ENCODE measurements at places on chromosomes 6 and 20.

DNA sequence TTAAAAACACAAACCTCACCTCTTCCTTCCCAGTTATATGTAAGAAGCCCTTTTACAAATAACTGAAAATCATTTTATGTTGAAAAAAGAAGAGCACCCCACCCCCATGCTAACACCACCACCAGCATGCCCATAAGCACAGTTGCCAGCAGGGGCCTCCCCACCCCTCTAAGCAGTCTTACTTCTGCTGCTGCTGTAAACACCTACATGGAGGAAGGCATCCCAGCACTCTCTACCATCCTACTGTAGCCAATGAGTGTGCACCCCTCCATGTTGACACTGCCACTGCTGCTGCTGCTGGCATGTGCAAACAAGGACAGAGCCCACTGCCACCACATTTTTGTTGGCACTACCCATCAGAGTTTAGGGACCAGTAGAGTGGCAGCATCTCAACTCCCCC is 49.6 kb upstream of the PHIP start:
- no peak for DNase-seq

DNA sequence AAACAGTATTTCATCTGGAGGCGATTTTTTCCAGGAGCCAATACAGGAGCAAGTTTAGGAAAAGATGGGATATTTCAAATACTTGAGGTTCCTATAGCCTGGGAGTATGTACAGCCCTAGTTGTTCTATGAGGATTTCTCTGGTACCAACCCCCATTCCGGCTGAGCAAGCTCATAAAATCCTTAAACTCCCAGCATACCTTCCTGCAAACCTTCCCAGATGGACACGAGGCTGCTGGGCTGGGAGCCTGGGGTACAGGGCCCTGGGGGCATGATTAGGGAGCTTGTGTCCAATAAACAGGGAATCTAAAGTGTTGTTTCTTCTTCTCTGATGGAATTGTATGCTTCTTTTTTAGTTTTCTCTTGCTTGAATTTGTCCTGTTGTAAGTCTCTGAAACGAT is 1.5 kb downstream of the PRRC2A start:
- no peak for DNase-seq

GRCh38 chr6:33589731-33590530 is 9.9 kb upstream of the BAK1 start:
- DNase-seq = peak; percentile 5

- no peak for DNase-seq
Observed at GRCh38 chr20:11001302-11001701, 327.5 kb upstream of the JAG1 start.

- no peak for DNase-seq
Observed at GRCh38 chr20:52001999-52002666, 189.4 kb downstream of the ZFP64 start.

GRCh38 chr6:106279179-106279578 is 46.4 kb downstream of the ATG5 start:
- DNase-seq = no peak

DNA sequence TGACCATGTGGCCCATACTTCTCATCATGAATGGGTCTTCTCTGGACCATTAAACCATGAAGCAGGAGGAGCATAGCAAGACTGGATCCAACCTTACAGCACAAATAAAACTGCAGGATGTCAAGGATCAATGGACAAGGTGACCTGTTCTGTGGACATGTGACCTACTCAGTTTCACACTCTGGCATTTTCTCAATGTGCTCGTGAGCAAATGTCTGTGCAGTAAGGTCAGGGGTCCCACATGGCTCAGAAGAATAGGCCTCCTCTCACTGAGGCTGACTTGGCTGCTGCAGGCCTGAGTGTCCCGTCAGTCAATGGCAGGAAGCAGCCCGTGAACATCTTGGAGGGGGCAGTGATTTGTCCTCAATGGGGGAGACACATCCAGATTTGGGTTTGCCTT is 60.2 kb upstream of the IL20RA start:
- no peak for DNase-seq

GRCh38 chr20:37238935-37239451 is 22.6 kb downstream of the GHRH start:
- DNase-seq = no peak

DNA sequence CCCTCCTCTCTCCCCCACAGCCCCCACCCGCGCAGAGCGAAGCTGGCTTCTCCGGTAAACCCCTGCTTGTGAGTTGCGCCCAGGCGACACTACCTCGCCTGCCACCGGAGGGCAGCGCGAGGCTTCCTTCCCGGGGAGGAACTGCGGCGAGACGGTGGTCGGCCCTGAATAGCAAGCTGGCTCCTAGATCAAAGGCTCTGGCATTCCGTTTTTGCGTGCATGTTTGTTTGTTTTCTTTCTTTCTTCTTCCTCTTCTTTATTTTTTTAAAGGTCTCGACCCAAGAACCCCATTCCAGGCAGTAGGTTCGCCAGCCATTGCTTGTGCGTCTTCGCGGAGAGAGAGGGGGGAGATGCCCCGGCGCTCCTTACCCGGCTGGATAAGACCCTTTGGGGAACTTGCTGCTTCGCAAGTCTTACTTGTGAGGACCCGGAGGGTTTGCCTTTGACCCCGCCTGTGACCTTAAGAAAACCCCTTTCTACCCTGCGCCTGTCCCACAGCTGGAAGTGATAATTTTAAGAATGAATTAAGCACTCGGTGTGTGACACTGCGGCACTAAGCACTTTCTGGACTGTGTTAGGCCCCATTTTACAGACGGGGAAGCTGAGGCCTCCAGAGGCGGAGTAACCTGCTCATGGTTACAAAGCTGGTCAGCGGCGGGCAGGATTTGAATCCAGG is 92.7 kb upstream of the SIRPA start:
- no peak for DNase-seq

- no peak for DNase-seq
Observed at GRCh38 chr6:105833959-105834947, 251.9 kb upstream of the PRDM1 start.

DNA sequence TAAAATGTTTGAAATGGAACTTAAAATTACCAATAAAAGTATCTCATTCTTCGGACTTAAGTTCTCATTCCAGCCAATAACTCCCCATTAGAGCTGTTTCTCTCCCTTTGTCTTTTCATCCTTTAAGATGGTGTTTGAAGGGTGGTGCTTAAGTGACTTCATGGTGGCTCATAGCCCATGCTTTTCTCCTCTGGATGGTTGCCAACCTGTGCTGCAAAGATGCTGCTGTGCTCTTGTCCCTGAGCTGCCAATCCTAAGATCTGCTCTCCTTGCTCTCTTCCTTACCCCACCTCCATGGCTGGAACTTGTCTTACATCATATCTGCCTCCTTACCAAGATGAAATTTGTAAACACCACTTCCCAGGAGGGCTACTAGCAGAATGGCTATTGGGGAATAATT is 31.6 kb upstream of the PNRC1 start:
- DNase-seq = no peak

GRCh38 chr6:75656479-75656878 is 54.8 kb downstream of the SENP6 start:
- DNase-seq = no peak

- no peak for DNase-seq
Observed at GRCh38 chr6:128337619-128338018, 182.8 kb downstream of the PTPRK start.

DNA sequence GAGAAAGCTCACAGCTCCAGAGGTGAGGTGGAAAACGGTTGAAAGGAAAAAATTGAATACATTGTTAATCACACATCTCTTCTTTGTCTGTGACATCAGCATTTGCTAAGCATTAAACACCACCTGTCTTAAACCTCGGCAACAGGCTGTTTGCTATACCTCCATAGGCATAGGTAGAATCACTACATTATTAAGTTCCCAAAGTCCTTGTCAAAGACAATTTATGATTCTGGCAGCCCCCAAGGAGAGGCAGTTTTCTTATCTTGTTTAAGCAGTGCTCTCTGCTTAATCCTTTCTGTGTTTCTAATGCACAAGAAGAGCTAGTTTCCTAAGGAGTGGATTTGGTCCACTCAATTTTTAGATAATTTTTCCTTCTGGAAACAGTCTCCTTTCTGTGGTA is 249.7 kb downstream of the NKAIN2 start:
- DNase-seq = no peak

DNA sequence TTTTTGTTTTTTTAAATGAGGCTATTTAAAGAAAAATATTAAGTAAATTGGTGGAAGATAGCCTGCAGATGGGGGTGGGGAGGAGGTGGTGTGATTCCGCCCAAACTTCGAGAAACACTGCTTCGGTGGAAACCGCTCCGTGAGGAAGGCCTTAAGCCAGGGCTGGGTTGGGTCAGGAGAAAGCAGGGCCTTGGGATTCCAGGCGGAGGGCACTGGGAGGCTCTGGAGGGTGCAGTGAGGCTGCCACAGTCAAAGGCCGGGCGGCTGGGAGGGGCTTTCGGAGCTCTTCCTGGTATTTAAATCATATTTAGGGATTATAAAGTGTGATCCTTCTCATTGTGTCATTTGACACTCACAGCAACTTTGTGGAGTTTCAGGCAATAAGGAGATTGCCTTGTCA is 22.2 kb upstream of the SCRT2 start:
- DNase-seq = no peak

GRCh38 chr6:13217206-13217905 is 111.0 kb downstream of the TBC1D7 start:
- DNase-seq = no peak

GRCh38 chr20:50277064-50277415 is 86.4 kb downstream of the CEBPB start:
- DNase-seq = no peak

DNA sequence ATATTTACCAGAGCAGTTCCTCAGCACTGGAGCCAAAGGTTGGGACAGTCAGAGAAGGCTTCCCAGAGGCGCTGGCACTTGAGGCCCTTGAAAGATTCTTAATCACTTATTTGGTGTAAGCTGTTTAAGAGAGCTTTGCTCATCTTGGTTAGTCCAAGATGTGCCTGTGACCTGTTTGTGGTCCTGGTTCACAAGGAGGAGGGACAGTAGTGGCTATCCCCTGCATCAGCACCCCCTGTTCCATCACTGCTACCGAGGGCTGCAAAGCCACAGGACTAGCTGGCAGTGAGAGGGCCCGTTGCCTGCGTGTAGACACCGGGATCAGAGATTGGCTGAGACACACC is 35.7 kb downstream of the VEGFA start:
- DNase-seq = no peak

- DNase-seq = no peak
Observed at GRCh38 chr6:40517654-40518053, 69.5 kb downstream of the LRFN2 start.

DNA sequence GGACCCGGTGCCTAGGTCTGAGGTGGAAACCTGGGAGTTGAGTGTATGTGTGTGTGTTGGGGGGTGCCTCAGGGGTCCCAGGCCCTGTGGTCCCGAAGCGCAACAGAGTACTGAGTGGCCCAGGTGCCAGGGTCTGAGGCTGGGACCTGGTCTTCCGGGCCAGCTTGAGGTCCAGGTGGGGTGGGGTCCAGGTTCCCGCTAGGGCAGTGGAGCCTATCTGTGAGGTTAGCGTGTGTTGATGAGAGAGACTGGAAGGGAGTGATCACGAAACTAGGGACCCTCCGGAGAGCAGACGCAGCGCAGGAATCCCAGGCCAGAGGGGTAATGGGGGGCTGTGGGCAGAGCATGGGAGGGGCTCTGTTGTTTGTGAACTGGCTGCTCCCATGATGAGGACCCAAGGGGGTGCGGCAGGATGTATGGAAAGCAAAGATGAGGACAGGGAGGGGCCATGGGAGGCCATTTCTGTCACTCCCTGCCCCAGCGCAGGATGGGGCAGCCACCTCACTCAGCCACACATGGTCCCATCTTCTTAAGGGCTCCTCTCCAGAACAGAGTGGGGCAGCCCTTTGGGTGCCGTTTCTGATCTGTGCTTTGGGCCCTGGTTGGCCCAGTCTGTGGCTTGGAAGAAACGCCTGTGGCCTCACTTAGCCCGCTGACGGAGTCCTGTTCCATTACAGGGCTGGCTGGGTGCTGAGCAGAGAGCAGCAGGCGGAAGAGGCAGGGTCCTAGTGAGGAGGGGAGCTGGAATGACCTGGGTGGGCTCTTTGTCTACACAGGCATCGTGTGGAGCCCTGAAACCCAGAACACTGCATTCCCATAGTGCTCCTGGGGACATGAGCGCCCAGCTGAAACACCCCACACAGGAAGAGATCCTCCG is 872 bp downstream of the HSPA12B start:
- no peak for DNase-seq

DNA sequence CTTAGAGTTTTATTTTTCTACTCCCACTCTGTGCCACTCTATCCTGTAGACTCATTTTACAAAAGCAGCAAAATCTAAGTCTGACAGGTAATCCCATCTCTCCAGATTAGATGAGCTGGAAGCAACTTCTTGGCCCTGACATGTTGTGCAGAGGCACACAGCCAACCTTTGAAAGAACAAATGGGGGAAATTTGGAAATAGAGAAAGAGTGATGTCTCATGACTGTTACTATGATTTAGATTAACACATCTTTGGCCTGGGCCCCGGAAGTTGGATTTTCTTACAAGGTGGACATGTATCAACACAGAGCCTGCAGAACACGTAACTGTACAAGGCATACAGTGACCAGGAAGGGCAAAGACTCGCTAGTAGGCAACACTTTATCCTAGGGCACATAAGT is 227.7 kb downstream of the MYLK4 start:
- no peak for DNase-seq

- no peak for DNase-seq
Observed at GRCh38 chr6:56852260-56853010, 102.5 kb upstream of the BEND6 start.

GRCh38 chr6:3398165-3398562 is 58.7 kb downstream of the SLC22A23 start:
- no peak for DNase-seq

GRCh38 chr20:38870733-38871559 is 55.3 kb upstream of the FAM83D start:
- no peak for DNase-seq

DNA sequence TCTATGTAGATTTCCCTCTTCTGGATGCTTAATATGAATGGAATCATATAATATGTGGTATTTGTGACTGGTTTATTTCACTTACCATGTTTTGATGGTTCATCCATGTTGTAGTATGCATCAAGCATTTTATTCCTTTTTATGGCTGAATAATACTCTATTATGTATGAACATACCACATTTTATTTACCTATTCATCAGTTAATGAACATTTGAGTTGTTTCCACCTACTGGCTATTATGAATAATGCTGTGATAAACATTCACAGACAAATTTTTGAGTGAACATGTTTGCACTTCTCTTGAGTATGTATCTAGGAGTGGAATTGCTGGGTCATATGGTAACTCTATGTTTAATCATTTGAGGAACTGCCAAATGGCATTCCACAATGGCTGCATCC is 14.9 kb upstream of the ZNF451 start:
- DNase-seq = peak; percentile 0

DNA sequence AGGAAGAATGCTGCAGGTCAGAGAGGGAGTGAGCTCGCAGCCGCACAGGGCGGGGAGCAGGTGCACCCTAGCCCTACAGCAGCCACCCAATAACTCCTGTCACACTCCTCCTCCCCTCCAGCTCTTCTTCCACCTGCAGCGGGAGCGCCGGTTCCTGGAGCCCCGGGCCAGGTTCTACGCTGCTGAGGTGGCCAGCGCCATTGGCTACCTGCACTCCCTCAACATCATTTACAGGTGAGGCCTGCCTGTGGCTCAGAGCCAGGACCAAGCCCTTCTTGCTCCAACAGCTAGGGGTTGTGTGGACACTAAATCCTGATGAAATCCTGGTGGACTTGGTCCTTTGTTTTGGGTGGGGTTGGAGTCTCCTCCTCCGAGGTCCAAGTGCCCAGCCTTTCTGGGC is 11.7 kb downstream of the SGK2 start:
- DNase-seq = no peak

GRCh38 chr6:69791065-69791471 is 5.7 kb downstream of the LMBRD1 start:
- DNase-seq = no peak
